NCI-H1048 (cell line): ENCODE measurements at places on chromosomes 4 and X.
A peak's percentile ranks its signal among the peaks of the same experiment; 100 is the strongest.

DNA sequence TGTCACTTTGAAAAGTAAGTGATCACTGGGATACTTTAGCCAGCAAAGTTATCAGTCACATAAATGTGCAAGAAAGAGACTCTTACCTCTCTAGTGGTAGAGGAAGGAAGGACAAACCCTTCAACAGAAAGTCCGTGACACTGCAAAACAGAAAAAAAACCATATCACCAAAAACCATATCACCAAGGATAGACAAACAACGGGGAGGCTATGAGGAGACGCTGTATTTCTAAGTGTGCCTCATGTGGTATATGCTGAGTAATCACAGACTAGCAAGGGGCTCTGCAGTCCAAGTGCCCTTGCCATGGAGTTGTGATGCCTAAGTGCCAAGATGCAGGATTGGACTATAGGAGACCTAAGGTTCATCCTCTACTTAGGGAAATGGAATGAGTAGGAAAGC, 11.5 kb upstream of the HDAC8 start:
- no peak for DNase-seq

- DNase-seq = no peak
Measured at GRCh38 chr4:5941601-5942000, 48.7 kb upstream of the CRMP1 start.

DNA sequence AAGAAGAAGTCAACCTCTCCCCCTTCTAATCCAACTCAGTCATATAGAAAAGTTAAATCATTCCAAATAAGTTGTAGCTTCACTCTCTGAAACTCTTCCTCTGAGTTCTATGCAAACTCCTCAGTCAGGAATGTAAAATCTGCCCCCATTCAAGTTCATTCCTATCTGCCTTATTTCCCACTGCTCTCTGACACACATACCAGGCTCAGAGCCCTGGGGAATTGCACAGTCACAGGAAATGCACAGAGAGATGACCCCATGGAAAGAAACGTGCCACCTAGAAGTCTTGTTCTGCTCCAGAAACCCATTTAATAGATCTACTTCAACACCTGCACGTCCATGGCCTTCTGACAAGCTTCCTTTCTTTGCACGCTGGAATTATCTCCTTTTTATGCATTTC, 236.0 kb upstream of the VCX3A start:
- DNase-seq = no peak

GRCh38 chr4:150256841-150257730, 178.8 kb downstream of the DCLK2 start:
- no peak for DNase-seq

DNA sequence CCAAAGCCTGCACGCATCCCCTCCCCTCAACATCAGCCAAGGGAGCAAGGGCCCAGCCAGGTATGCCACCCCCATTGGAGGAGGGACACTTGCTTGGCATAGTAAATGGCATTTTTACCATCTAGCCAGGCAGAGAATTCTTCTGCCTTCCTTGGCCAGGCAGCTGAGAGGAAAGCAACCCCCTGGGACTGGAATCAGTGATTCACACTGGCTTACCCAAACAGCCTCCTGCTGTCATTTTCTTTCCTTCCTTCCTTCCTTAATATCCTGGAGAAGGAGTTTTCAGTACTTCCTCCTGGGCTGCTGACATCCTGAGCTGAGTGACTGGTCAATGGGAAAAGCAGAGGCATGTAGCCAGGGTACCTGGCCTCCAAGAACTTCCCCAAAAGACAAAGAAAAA, 28.6 kb upstream of the KIAA1210 start:
- no peak for DNase-seq

GRCh38 chrX:9919632-9920172, 47.5 kb upstream of the CLDN34 start:
- no peak for DNase-seq

GRCh38 chr4:41757521-41758156, 9.1 kb upstream of the PHOX2B start:
- no peak for DNase-seq

GRCh38 chr4:67575232-67576058, 16.9 kb downstream of the STAP1 start:
- DNase-seq = no peak

GRCh38 chr4:41678086-41678816, 70.3 kb downstream of the PHOX2B start:
- no peak for DNase-seq

DNA sequence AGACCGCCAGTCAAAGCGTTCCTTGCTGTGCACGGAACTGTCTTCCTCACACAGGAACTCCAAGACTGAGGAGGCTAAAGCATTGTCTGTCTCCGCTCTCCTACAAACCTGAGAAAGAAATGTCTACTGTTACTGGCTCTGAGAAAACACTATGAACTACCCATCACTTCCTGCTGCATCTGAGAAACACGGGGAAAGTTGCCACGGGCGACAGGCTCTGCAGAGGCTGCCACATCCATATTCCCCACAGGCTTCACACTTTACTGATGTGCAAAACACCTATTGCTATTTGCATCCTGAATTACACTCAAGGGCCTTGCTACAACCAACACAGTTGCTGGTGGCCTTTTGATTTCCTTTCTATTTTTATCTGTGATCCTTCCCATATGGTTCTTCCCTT, 59.0 kb downstream of the AFAP1 start:
- no peak for DNase-seq

GRCh38 chr4:83855044-83855443, 319.1 kb downstream of the GPAT3 start:
- no peak for DNase-seq

GRCh38 chr4:102172341-102172740, 172.9 kb downstream of the SLC39A8 start:
- DNase-seq = no peak

DNA sequence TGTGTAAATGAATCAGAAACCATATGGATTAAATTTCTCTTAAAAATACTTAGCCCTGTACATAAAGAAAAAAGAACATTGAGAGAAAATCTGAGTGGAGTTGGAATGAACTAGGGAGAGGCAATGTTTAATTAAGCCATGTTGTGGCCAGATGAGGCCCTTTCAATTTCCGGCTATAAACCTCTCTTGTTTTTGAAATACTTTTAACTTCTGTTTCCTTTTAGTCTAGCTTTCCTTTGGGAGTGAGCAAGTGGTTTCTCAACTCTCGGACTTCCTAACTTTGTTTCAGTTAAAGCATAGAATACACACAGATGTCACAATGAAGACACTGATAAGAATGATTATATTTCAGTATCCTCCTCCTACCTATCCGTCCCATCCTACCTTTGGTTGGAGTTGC, 197.2 kb downstream of the ARHGAP24 start:
- no peak for DNase-seq

DNA sequence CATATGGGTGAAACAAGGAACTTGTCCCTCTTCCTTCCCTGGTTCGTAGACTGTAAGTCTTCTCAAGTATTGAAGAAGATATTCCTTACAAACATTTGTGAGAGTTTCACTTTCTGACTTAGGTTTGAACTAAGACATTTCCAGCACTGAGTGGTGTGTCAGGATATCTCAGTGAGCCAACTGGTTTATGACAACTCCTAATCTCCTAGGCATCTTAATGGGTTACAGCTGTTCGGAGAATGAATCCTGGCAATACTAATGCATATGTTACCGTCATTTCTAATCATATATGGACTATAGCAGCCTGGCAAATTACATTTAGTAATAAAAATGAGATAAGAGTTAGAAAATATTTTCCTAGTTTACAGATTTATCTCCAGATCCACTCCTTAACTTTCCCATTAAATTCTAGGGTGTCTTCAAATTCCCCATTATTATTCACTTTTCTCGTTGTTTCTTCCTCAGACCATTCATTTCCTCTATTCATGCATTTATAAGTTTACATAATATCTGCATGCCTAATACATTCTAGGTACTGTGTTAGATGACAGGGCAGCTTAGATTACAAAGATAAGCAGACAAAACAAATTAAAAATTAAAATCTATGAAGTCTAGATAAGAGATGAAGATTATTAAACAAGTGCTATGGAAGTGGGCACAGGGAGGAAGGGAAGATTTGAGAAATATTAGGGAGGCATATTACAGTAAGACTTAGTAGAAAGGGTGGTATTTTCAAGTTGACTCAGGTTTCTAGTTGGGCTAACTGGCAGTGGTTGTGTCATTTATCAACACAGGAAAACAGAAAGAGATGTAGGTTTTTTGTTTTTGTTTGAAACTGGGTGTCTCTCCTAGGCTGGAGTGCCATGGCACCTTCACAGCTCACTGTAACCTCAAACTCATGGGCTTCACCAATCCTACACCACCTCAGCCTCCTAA, 173.9 kb downstream of the WDFY3 start:
- no peak for DNase-seq

GRCh38 chr4:69167300-69167699, 47.2 kb downstream of the UGT2B11 start:
- DNase-seq = no peak

DNA sequence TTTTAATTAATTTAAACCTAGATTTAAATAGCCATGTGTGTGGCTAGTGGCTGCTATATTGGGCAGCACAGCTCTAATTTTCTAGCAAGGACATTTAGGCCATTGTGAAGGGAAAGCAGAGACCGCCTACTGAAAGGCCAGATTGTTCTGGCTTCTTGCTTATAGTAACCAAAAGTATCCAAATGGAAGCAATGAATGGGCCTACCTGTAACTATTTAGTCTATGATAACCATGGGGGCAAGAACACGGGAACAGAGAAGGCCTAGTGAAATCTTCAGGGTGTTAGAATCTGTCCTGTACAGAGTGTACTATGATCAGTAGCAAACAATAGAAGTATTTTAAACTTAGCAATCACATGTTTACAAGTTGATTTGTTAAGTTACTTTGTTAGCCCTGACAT, 16.5 kb upstream of the HPRT1 start:
- DNase-seq = no peak

DNA sequence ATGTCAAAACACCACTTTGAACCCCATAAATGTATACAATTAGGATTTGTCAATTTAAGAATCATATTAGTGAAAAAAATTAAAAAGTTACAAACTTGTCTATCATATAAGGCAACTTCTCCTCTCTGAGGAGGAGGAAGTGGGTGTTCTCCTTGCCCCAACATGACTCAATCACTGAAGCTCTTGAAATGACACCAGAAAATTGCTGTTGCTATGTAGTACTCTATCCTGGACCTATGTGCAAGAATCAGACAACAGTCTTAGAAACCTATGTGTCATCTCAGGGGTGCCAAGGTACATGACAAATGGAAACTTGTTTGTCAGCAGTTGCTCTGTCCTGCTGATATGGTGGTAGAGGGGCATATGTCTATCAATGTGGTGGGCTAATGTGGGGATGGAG, 47.7 kb downstream of the HMGB3 start:
- DNase-seq = no peak

- DNase-seq = peak; percentile 62
Measured at GRCh38 chr4:104492183-104492771, 2.4 kb downstream of the CXXC4 start.

GRCh38 chrX:78619834-78620233, 39.3 kb downstream of the RTL3 start:
- no peak for DNase-seq

GRCh38 chrX:119758731-119759247, 401 bp downstream of the SOWAHD start:
- DNase-seq = no peak

GRCh38 chr4:39712819-39713607, 15.1 kb downstream of the UBE2K start:
- no peak for DNase-seq

DNA sequence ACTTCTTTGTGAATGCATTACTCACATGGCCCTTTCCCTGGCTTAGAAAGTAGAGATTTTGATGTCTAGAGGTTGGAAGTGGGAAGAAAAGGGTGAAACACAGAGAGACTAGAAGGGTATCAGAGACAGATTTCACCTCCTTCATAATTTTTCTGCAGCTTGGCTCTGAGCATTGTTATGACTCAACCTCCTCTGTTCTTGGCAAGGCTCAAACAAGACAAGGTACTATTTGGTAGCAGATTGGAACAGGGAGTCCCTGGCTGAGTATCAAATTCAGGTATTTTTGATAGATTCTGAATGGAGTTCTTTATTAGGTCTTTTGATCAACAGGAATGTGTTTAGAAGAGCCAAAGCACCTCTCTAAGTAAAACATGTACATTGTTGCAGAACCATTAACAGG, 146.3 kb upstream of the CHRDL1 start:
- DNase-seq = no peak

- DNase-seq = no peak
Measured at GRCh38 chr4:5592272-5592671, 116.1 kb downstream of the EVC2 start.

DNA sequence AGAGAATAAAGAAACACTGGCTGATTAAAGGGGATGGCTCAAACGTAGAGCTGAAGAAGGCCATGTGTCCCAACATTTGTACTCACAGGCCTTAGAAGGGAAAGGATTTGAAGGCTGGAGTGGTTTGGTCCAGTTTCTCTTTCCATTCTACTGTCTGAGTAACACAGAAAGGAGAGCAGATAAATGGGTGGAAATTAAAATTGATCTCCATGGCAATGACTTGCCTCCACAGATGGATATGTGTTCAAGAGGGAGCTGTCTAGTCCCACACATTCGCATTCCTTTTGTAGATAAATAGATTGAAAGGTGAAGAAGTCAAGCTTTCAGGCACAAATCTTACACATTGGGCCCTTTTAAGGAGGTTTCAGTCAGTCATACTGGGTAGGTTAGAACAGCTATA, 74.6 kb downstream of the DOCK11 start:
- no peak for DNase-seq
